ENCODE measurements at places on chromosomes 6 and 20. TPM values are rescaled to one million over a fixed set of nuclear protein-coding genes. Genes with fewer than 3 reads are reported as not detected.

DNA sequence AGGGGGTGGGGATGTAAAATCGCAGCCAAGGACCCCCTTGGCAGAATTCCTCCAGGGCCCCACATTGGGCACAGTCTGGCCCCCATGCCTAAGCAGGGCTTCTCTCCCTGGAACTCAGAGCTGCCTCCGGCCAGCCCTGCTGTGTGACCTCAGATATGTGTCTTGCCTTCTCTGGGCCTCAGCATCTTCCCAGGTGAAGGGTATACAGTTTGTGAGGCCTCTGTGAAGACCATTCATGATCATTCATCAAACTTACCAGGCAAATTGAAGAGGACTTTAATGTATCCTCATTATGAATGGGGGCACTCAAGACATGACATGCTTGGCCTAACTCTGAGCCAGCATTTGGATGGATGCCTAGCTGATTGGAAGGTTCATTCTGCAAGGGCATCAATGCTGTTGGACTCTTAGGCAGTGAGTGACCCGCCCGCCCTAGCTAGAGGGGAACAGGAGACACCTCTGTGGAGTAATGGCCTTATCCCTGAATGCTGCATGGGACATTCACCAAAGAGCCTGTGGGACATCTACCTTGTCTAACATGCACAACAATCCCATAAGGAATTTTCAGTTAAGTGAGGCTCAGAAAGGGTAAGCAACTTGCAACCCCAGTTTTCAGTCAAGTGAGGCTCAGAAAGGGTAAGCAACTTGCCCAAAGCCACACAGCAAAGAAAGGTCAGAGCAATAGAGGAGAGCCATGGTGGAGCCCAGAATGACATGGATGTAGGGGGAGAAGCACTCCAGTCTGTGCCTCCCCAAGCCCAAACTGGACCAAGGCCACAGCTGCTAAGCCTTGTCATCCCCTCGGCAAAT, 535 bp downstream of the CCN5 start:
- DNase-seq = no peak

- DNase-seq = no peak
Measured at GRCh38 chr6:32763421-32763820, at the start of gene HLA-DQB2. Gene HLA-DQB2, minus strand, starts transcription at chr6:32763532. Its CDS starts 62 bp downstream, at chr6:32763470.

BANF2 gene
- not detected for total RNA-seq

DNA sequence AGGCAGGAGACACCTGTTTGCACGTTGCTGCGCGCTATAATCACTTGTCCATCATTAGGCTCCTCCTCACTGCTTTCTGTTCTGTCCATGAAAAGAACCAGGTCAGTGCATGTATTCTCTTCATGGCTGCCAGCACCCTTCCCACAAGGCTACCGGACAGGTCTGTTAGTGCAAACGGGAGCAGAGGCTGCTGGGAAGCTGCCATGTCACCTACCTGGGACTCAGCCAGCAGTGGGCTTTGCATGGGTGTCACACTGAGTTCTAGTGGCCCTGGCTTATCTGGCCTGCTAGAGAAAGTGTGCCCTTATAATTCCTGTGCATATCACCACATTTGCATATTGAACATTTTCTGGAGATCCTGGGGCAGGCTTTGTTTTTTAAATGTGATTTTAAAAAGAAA, 24.8 kb downstream of the LYRM2 start:
- no peak for DNase-seq

APOM gene
- total RNA-seq = 2.7 TPM

DNA sequence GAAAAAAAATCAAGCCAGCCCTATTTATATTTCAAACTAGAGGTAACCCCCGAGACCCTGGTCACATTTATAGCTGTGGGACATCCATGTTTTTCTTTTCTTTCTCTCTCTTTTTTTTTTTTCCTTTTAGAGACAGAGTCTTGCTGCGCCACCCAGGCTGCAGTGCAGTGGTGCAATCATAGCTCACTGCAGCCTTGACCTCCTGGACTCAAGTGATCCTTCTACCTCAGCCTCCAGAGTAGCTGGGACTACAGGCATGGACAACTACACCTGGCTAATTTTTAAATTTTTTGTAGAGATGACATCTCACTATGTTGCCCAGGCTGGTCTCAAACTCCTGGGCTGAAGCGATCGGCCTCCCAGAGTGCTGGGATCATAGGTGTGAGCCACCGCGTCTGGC, 12.1 kb downstream of the MAVS start:
- no peak for DNase-seq

DNA sequence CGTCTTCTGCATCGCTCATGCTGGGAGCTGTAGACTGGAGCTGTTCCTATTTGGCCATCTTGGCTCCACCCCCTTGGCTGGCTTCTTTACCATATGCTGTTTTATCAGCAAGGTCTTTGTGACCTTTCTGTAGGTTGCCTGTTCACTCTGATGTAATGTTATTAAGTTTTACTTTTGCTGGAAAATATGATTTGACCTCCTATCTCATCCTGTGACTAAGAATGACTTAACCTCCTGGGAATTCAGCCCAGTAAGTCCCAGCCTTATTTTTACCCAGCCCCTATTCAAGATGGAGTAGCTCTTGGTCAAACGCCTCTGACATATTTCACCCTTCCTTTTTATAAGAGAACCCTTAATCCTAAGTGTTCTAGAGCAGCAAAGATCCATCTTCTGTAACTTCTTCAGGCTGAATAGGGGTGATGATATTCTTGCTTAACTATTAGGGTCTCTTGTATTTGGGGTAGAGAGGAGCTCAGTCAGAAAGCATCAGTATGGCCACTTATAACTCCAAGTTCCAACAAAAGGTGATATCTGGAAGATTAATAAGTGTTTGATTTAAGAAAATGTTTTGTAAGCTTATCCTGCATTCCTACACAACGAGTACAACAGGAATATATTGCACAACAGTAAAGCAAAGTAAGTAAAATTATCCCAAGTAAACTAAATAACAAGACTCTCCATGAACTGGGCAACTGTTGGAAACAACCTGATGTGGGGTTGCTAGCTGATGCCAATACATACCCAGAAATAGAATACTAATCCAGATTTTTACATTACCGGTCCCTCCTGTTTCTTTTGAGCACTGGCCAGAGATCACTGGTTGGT, 23.1 kb upstream of the HMGN3 start:
- no peak for DNase-seq

GRCh38 chr6:147603392-147604081, 95.0 kb downstream of the SAMD5 start:
- no peak for DNase-seq

GRCh38 chr20:57162362-57162652, 104.1 kb downstream of the BMP7 start:
- no peak for DNase-seq

CD109 gene
- total RNA-seq = 37.5 TPM
